ENCODE measurements at places on chromosomes 1 and 21. TPM values are rescaled to one million over a fixed set of nuclear protein-coding genes. Genes with fewer than 3 reads are reported as not detected.

Gene TSPAN1
- total RNA-seq = 1.1 TPM

Gene RWDD3
- total RNA-seq = 16.4 TPM

Gene APCS
- not detected for total RNA-seq

Gene THEM5
- total RNA-seq = not detected

Gene CBS
- total RNA-seq = 5.5 TPM

Gene SUSD4
- total RNA-seq = 8.7 TPM

Gene PLA2G2A
- total RNA-seq = 332 TPM

Gene PROK1
- not detected for total RNA-seq

Gene PLA2G2F
- not detected for total RNA-seq

Gene GJA8
- total RNA-seq = not detected

Gene LRRC71
- not detected for total RNA-seq

Gene FCRL4
- total RNA-seq = not detected

Gene GLIS1
- total RNA-seq = not detected

Gene S100A7
- total RNA-seq = not detected

Gene RHD
- total RNA-seq = not detected

Gene POGK
- total RNA-seq = 16.5 TPM

Gene JUN
- 64.2 TPM for total RNA-seq

Gene FGR
- total RNA-seq = 5.1 TPM

Gene PALMD
- 122 TPM for total RNA-seq

Gene RIIAD1
- total RNA-seq = 7.7 TPM

Gene FCRL2
- total RNA-seq = not detected

Gene SH2D1B
- total RNA-seq = 0.24 TPM

Gene CFH
- total RNA-seq = 39.6 TPM

Gene PKNOX1
- 9.7 TPM for total RNA-seq

Gene MAN1C1
- 19.5 TPM for total RNA-seq

Gene SETDB1
- total RNA-seq = 16.2 TPM

Gene FCRL6
- 0.57 TPM for total RNA-seq

Gene CCDC190
- total RNA-seq = 0.35 TPM

All from Right ventricle myocardium inferior (tissue), 1 donor.